ENCODE measurements at places on chromosomes 12 and 14. TPM values are rescaled to one million over a fixed set of nuclear protein-coding genes. Genes with fewer than 3 reads are reported as not detected.

CLEC1B gene
- not detected for total RNA-seq

ABCC9 gene
- 1.1 TPM for total RNA-seq

BCAT1 gene
- total RNA-seq, result 130 TPM

USP44 gene
- 0.41 TPM for total RNA-seq

ANO4 gene
- 0.05 TPM for total RNA-seq

MSI1 gene
- total RNA-seq, result not detected

GNB3 gene
- 2.3 TPM for total RNA-seq

P2RX2 gene
- total RNA-seq, result not detected

LPAR5 gene
- not detected for total RNA-seq

RBP5 gene
- total RNA-seq, result 5.5 TPM

OR4E2 gene
- not detected for total RNA-seq

KRT1 gene
- total RNA-seq, result not detected

SELPLG gene
- total RNA-seq, result 0.58 TPM

SERPINA10 gene
- not detected for total RNA-seq

CRIP1 gene
- total RNA-seq, result 2.0 TPM

ALDH6A1 gene
- total RNA-seq, result 9.9 TPM

MUCL1 gene
- not detected for total RNA-seq

SOS2 gene
- 21.1 TPM for total RNA-seq

CLEC9A gene
- total RNA-seq, result not detected

HRK gene
- total RNA-seq, result not detected

SHMT2 gene
- total RNA-seq, result 64.0 TPM

GUCY2C gene
- total RNA-seq, result not detected

Measured in glomerular endothelial cell (primary cell).